ENCODE measurements at places on chromosomes 1 and 21.

- DNase-seq = no peak
Measured at GRCh38 chr21:32666258-32666657, 54.1 kb upstream of the CFAP298 start.

- peak; percentile 39 for DNase-seq
Measured at GRCh38 chr1:89274411-89274857, 1.8 kb upstream of the GBP5 start.

GRCh38 chr1:183472488-183473216 is at the start of gene SMG7:
Gene SMG7, plus strand, starts transcription at chr1:183472499. Its CDS starts 122 bp downstream, at chr1:183472621.
- DNase-seq = no peak

DNA sequence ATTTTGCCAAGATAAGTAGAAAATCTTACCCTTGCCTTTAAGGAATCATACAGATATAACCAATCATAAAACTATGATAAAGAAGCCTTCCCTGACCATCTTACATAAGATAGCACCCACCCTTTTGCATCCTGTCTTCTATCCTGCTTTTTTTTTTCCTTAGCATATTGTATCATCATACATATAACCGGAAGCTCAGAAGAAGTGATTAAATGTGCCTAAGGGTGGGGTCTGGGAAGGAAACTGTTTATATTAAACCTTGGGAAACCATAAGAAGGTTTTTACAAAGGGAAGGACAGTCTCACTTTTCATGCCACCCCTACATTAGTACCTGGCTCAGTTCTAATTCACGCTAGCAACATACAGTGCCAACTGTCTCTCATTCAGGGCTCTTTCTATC is 66.8 kb downstream of the LUZP1 start:
- DNase-seq = no peak

DNA sequence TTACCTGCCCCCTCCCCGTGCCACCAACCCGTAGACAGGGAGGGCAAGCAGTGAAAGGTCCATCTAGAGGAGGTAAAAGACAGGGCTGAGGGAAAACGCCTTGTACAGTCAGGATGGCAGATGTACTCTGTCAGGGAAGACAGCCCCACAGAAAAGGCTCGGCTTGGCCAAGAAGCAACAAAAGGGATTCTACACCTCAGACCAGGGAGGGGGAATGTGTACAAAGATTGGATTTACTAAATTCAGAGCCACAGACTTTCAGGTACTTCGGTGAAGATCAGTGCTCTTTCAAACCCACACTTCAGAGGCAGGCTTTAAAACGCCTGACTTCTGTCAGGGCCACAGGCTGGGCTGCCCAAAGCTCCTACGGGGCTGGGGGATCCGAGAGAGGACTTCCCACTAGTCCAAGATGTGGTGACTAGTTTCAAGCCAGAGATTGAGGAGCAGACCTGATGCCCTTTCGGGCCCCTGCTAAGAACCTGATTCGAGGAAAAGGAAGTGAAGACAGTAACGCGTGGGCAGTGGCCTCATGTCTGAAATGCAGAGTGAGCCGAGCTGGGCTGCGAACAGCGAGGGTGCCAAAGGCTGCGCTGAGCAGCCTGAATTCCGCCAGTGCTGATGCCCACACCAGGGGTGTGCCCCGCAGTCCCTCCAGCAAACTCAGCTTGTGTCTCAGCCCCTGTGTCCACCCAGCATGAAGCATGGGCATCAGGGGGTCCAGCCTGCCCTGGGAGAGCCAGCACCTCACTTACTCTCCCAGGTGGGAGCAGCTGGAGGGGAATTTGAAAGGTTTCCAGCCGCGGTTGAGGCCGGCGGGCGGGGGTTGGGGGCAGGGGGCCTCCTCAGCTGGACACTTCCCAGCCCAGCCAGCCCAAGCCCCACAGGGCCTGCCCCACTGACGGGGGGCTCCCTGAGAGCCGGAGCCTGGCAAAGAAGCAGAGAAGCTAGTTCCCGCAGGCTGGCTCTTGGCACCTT is 36.2 kb downstream of the KIAA1614 start:
- no peak for DNase-seq

- no peak for DNase-seq
Measured at GRCh38 chr1:54871275-54872035, 15.5 kb downstream of the DHCR24 start.

DNA sequence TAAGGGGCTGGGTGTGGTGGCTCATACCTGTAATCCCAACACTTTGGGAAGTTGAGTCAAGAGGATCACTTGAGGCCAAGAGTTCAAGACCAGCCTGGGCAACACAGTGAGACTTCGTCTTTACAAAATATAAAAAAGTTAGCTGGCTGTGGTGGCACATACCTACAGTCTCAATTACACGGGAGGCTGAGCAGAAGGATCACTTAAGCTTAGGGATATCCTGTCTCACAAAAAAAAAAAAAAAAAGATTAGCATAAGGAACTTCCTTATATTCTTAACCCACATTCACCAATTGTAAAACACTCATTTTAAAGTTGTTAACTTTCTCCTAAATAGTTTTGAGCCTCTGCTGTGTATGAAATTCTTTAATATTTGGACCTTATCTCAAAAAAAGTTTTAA is 53.1 kb downstream of the ABCD3 start:
- DNase-seq = no peak

DNA sequence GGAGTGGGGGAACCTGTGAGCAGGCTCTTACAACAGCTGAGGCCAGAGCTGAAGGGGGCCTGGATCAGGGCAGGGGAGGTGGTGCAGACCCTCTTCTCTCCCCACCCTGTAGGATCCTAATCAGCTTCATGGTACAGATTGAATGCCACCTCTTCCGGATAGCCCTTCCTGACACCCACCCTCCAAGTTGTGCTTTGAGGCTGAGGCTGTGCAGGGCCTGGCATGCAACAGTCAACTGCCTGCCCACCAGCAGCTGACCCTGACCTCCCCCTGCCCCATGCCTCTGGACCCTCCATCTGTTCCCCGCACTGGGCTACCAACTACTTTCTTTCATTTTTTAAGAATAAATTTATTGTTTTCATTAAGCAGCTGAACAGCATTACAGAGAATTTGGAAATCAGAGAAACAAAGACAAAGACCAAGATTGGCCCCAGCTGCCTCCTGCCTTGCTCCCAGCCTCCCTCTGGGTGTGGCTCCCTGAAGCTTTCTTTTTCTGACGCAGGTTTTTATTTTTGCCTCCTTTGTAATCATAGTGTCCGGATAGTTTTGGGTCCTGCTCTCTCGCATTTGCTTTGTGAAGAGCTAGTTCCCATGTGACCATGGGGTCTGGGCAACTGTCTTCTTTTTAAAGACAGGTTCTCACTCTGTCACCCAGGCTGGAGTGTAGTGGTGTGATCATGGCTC is 12.8 kb downstream of the ZNF362 start:
- DNase-seq = peak; percentile 27

- no peak for DNase-seq
Measured at GRCh38 chr1:115227346-115228082, 110.5 kb downstream of the NGF start.

- no peak for DNase-seq
Measured at GRCh38 chr1:166907763-166908162, 31.7 kb upstream of the TADA1 start.

DNA sequence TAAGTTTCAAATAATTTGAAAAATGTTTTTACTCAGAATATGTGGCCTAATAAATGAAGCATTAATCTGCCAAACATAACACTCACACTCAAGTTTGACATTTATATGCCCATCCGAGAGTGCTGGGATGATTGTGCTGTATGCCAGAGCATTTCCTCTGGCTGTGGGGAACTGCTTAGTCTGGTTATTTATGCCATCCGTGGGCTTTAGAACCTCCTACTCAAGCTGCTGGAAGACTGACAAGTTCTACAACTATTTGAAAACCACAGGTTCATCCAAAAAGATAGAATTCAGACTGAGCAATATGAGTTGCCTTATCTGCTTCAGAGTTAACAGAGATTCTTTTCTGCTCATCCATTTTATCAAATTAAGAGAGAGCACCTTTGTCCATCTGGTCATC is 25.9 kb downstream of the PCNX2 start:
- no peak for DNase-seq

- DNase-seq = no peak
Measured at GRCh38 chr21:21028275-21028820, 30.1 kb downstream of the NCAM2 start.

DNA sequence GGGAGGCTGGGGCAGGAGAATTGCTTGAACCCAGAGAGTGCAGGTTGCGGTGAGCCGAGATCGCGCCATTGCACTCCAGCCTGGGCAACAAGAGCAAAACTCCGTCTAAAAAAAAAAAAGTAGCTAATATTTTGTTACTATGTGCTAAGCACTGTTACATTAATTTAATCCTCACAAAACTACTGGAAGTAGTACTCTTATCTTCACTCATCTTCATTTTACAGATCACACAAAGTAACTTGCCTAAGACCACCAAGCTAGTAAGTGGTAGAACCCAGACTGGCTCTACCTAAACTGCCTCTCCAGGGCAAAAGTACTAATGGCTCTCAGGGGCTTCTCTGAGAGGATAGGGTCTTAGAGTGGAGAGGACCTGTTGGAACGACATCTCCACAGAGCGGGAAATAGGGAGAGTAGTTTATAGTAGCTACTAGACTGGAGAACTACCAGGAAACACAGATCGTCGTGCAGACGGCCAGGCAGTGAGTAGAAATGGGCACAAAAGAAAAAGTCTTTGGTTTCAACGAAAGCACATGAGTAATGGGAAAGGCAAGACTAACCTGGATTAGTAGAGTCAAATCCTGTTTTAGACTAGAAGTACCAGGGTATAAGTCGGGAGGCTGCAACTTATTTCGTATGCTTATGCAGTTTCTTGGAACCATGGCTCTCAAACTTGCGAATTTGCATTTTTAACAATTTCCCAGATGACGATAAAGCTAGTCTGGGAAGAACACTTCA is 1.4 kb downstream of the CLCC1 start:
- DNase-seq = no peak

- no peak for DNase-seq
Measured at GRCh38 chr1:58392083-58392482, 154.4 kb downstream of the OMA1 start.

DNA sequence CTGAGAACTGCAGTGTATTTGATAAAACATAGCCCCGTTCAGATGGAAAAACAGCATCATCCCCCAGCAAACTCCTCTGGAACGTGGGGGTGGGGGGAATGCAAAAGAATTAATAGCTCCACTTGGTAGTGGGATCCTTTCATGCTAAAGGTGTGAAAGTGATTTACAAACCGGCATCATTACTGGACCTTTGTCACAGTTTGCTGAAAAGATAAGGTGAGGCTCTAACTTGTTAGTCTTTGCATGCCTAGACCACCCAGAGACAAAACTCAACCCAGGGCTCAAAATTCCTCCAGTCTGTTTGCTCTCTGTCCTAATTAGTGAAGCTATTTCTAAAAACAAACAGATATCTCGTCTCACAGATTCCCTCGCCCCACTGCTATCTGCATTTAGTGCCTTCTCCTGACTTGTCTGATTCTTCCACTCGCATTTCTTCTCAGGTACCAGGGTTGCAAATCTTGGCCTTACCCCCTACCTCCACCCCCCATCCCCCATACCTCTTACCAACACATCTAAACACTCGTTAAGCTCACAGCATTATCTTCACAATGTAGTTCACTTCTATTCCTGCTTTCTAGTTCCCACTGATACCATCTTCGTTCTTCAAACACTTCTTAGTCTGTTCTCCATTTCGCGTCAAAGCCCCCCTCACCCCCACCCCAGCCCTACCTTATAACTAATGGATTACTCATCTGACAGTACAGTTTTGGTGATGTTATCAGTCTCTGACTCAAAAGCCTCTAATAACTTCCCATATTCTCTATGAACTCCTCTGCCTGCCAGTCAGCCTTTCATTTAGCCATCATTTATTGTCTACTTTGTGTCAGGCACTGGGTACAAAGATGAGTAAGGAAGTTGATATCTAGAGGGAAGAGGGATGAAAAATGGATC is 11.8 kb downstream of the IER5 start:
- no peak for DNase-seq

GRCh38 chr1:7356079-7356478 is 415.0 kb upstream of the VAMP3 start:
- no peak for DNase-seq

GRCh38 chr1:157646144-157646543 is 48.3 kb upstream of the FCRL4 start:
- DNase-seq = no peak

DNA sequence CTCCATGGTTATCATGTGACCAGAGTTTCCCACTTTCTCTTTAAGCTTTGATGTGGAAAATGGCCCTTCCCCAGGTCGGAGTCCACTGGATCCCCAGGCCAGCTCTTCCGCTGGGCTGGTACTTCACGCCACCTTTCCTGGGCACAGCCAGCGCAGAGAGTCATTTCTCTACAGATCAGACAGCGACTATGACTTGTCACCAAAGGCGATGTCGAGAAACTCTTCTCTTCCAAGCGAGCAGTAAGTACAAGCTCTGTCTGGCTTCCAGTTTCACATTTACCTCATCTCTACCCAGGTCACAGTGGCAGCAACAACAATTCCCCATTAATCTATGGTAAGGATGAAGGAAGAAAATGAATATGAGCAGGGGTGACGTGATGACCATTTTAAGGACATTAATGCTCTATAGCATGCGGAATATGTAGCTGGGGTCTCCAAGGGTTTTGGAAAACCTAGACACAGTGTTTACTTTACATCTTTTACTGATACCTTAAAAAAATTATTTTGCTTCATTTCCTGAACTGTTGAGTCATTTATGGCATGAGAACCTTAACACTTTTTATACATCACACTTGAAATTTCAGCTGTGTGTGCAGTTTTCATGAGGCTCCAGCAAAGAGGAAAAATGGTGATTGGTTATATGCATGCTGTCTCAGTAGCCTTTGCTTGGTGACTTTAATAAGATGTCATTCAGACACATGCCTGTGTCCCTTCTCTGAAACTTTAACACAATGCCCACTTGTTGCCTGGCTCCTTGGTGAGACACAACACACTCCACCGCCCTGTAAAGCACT is 286.3 kb upstream of the SGIP1 start:
- DNase-seq = no peak

DNA sequence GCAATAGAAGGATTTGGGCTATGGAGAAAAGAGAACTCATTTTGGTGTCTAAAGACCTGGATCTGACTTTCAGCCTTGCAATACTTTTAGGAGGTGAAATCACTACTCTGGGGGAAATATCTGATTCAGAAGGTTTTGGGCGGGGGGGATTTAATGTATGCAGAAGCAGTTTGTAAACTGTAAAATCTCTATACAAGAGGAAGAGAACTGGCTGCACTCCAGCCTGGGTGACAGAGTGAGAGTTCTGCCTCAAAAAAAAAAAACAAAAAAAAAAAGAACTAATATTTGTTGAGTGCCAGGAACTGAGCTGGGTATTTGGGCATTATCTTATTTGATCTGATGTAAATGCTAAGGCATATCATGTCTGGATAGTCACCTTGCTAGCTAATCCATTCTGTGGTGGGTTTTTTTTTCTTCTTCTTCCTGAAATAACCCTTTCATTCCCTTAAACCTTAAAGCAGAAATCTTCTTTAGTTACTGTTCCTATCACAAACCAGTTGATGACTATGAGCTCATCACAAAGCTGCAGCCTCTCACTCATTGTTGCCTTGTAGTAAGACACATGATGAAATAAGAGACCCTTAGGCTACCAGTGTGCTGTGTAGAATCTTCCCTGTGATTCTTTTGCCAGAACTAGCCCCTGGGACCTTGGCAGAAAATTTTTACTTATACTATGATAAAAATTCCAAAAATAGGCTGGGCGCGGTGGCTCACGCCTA is 35.6 kb upstream of the SLC16A1 start:
- DNase-seq = no peak
